ENCODE measurements at places on chromosomes 4 and X. TPM values are rescaled to one million over a fixed set of nuclear protein-coding genes. Genes with fewer than 3 reads are reported as not detected.
A peak's percentile ranks its signal among the peaks of the same experiment; 100 is the strongest.

The CYBB gene
- total RNA-seq: 0.53 TPM

GRCh38 chr4:65023081-65023480, 613.8 kb upstream of the TECRL start:
- DNase-seq: no peak

GRCh38 chr4:122775039-122775438, 42.5 kb downstream of the BBS12 start:
- no peak for DNase-seq

GRCh38 chr4:70931347-70931746, 29.2 kb downstream of the MOB1B start:
- DNase-seq: no peak

DNA sequence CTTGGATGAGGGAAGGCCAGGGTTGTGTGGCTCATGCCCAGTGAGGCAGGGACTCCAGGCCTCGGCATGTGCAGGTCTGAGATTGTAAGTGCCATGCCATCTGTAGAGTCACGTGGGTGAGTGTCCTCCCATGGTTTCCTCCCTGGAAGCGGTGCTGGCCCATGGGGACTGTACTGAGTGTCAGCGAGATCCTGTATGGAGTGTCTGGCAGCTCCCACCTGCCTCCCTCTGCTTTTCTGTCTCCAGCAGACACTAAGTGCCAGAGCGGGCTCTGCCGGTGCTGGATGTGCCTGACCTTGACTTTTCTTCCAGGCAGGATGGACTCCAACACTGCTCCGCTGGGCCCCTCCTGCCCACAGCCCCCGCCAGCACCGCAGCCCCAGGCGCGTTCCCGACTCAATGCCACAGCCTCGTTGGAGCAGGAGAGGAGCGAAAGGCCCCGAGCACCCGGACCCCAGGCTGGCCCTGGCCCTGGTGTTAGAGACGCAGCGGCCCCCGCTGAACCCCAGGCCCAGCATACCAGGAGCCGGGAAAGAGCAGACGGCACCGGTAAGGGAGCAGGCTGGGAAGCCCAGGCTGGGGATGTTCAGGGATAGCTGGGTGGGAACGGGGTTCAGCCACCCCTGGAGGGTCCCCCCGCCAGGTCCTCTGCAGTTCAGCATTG, 7.6 kb downstream of the WFS1 start:
- DNase-seq: no peak

- no peak for DNase-seq
Measured at GRCh38 chrX:12919620-12920019, 13.2 kb downstream of the TLR8 start.

DNA sequence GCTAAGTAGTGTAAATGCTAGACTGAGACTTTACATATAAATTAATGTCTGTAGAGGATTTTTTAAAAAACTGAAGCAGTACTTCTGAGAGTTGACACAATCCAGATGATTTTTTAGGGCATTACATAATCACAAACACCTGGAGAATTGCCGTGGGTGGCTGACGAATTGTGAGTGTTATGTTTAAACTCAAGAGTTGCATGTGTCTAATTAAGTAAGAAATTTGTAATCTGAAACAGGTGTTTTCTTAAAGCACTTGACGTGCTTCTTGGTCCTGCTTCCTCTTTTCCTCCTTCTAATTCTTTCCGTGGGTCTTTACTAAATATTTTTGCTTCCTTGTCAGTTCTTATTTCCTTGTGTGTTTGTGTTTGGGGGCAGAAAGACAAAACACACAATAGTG, 27.8 kb downstream of the PIR start:
- DNase-seq: no peak

- DNase-seq: peak; percentile 83
Measured at GRCh38 chr4:168509786-168510185, 12.9 kb downstream of the PALLD start.

The TENM3 gene
- not detected for total RNA-seq

DNA sequence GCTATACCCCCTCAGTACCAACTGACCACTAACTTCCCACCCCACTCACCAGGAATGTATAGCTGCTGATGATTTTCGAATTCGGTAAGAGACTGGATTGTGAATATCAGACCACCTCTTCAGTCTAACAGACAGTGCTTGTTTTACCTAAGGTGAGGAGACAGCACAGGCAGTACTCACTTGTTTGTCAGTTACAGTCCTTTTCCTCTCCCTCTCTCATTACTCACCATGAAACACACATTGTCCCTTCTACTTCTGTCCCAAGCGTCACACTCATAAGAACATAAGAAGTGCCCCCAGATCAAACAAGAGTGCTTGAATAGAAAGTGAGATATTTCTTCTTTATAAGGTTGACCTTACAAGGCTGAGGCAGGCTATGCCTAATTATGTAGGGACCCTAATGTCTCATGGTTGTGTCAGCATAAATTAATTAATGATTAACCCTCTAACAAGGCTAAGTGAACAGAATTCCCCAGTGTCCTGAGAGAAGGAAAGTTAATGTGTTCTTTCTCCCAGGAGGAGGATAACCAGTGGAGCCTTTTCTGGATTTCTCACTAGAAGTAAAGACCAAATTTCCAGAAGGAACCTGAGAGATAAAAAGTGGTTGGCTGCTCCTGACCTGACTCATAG, 32.2 kb downstream of the ZCCHC12 start:
- no peak for DNase-seq

- DNase-seq: peak; percentile 84
Measured at GRCh38 chr4:106315968-106316772, at the start of the genes AIMP1 and TBCK. Gene AIMP1 (plus strand): TSS chr4:106316550. CDS start chr4:106325010, 8,460 bp downstream. Gene TBCK (minus strand): TSS chr4:106316209. CDS start chr4:106308960, 7,249 bp downstream.

DNA sequence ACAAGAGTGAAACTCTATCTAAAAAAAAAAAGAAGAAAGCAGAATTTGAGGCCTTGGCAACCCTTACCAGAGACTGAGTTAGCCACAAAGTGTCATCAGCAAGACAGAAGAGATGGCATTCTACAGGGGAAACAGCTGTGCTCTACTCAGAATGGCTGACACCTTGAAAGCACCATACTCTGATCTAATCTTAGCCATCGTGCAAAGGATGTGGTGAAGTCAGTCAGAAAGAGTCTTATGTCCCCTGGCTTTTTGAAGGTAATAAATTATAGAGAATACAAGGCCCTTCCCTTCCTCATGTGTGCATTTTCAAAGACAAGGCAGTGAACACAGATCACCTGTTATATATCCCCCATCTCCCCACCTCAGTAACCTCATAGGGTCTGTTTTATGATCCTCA, 13.2 kb downstream of the CLNK start:
- DNase-seq: peak; percentile 84

DNA sequence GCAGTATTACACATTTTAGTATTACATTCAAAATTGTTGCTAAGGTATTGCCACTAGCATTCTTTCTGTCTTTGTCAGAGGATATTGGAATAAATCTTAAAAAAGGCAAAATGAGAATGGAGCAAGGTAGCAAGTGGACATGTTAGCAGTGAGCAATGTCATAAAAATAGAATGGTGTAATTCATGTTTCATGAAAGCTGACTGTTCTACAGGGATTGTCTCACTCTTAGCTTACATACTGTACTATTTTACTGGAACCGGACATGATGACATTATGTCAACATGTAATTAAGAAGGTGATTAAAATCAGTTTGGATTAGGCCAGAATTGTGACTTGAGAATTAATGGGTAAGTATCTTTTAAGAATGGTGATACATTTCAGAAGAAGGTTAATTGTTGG, 1086.2 kb downstream of the STIM2 start:
- DNase-seq: no peak

The PCDH11X gene
- total RNA-seq: not detected

GRCh38 chr4:52376132-52376704, 282.9 kb downstream of the USP46 start:
- peak; percentile 39 for DNase-seq

GRCh38 chrX:22742174-22742573, 257.6 kb upstream of the DDX53 start:
- no peak for DNase-seq

DNA sequence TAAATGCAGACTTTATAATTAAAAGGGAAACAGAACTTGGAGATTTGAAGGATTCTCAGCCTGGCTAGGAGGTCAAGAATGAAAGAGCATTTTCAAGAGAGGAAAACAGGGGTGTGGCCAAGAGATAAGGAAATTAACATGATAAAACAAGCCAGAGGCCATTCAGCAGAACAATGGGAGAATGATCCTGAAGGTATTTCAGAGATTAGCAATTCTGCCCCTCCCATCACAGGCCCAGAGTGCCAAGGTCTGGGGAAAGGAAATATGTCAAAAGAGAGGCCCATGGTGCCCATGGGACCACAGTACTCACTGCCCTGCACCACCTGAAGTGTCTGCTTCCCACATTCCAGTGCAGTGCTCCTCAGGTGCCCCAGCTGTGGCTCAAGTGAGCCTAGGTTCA, 188.5 kb upstream of the STS start:
- DNase-seq: no peak

The HPSE gene
- total RNA-seq: 1.3 TPM

The PNMA6A gene
- 0.22 TPM for total RNA-seq

DNA sequence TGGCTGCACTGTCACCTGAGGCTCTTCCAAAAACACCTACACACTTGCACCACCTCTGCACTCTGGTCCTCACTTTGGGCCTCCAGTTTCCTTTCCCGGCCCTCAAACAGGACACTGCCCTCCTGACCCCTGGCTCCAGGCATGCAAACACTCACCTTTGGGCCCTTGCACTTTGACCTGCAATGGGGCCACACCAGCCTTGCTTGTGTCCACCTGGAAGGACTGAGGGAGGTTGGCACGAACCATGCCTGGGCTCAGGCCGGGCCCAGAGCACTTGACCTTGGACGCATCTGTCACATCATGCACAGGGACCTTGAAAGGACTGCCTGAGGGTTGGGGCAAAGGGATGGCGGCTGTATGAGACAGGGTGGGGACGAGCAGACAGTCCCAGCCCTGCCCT, 15.6 kb downstream of the FLNA start:
- DNase-seq: no peak

The DKK2 gene
- total RNA-seq: not detected

DNA sequence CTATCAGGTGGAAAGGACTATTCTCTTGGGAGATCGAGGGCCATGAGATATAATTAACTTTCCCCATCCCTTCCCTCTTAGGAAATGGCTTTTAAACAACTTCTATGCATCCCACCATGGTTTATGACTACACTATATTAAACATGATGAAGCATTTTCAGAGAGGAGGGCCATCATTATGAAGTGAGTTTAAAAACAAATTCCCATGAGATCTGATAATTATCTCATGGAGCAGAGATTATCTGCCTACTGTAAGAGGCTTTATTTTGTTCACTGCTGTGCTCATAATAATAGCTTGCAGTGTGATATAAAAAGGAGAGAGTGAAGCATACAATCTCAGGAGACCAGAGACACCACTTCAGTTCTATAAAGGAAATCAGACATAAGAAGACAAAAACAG, 330.5 kb upstream of the ZFP42 start:
- no peak for DNase-seq

The TBX22 gene
- total RNA-seq: not detected

The C4orf36 gene
- not detected for total RNA-seq

The ANOS1 gene
- total RNA-seq: not detected

DNA sequence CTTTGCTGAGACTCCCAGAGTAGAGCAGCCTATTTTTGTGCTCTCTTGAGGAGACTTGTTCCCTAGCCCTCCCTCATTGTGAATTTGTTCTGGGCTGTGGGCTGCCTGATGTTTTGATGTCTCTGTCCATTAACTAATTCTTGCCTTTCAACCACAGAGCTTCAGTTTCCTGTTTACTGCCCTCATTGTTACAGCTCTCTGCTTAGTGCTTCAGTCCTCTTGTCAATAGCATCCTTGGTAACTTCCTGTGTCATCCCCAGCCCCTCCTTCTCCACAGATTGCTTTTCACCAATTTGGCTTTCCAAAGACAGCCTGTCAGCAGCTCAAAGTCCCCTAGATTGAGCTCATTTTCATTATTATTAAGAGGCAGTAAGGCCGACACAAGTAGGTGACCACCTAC, 69.9 kb downstream of the COX7B2 start:
- no peak for DNase-seq

- no peak for DNase-seq
Measured at GRCh38 chr4:155522201-155522600, 144.4 kb upstream of the GUCY1A1 start.
